NCI-H1092 (cell line): ENCODE measurements at places on chromosomes 2 and 18.

GRCh38 chr2:128950758-128951157 is 632.1 kb upstream of the HS6ST1 start:
- no peak for DNase-seq

- no peak for DNase-seq
These were observed 35.0 kb downstream of the TSN start for GRCh38 chr2:121790276-121790956.

GRCh38 chr2:183383854-183384253 is 259.6 kb downstream of the NUP35 start:
- no peak for DNase-seq

DNA sequence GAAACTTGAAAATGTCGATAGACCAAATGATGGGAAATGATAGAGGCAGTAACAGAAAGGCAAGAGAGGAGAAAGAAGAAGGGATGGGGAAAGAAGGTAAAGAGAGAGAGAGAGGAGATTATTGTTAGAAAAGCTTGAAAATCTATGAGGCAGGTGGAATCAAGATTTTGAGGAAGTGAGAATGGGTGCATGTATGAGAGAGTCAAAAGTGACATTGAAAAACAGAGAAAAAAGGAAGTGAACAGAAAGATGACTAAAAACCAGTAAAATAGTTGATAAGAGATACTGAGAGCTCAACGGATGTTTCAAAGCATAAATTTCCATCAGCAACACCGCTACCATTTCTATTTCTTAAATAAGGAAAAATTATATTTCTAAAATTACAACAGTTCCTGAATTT is 327.4 kb upstream of the CWC22 start:
- no peak for DNase-seq

DNA sequence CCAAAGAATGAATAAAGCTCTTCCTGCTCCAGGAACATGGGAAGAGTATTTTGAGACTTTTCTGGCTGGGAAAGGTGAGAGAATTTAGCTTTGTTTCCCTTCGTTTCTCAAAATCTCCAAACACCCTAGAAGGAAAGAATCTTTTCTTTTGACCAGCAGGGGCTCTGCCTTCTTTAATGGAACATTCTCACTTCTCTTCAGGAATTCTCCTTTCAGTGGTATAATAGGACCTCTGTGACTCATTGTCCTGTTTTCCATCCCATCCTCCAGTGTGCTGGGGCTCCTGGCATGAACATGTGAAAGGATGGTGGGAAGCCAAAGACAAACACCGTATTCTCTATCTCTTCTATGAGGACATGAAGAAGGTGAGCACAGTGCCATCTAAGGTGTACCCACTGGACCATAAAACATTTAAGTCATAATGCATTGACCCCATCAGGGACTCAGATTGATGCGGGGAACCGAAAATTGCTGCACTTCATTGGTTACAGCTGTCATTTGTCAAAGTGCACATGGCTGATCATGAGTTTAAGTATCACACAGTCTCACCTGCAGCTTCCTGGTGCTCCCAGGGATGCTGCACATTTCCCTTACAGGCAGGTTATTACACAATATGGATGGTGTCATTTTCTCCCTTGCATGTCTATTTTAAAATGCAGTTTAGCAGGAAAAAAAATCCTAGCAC is 5.5 kb downstream of the SULT1C4 start:
- DNase-seq: no peak

DNA sequence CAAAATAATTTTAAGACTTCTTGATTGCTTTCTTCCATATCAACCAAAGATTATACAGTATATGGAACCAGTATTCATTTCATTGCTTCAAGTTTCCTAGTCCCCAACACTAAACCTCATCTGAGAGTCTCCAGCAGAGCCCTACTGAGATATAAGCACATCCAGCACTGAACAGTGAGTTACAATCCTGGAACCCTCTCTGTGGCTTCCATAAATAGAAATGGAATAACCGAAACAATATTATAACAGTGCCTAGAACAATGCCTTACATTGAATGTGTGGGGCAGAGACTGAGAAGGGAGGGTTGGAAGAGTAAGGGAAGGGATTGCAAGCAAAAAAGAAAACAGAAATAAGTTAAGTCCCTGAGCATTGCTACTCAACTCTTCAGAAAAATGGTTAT is 18.9 kb downstream of the AAK1 start:
- DNase-seq: no peak

DNA sequence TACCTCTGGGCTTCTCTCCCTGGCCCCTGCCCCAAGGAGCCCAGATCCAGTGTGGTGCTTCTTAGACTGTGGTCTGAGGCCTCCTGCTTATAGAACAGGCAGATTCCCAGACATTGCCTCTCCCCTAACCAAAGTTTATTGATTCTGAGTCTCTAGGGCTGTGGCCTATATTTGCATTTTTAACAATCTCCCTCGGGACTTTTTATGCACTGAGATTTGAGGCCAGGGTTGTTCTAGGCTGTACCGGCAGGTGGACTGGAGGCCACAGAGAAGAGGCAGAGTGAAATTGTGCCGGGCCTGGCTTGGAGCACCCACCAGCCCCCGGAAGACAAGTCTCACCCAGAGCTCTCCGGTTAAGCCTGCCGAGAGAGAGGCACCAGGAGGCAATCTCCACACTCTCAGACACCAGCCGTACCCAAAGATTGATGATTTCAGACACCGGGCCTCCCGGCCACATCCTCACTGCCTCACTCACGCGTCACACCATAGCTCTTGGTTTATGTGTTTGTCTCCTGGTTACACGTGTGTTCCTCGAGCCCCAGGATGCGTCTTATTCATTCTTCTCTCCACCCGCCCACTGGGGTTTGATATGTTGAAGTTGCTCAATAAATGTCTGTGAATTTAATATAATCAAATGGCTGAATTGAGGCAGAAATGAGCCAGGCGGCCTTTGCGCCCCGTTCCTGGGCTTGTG is 203.7 kb downstream of the KLHL29 start:
- DNase-seq: no peak

GRCh38 chr2:181124497-181124896 is 144.1 kb downstream of the UBE2E3 start:
- no peak for DNase-seq

GRCh38 chr2:234111523-234111922 is 61.0 kb downstream of the SPP2 start:
- DNase-seq: no peak

DNA sequence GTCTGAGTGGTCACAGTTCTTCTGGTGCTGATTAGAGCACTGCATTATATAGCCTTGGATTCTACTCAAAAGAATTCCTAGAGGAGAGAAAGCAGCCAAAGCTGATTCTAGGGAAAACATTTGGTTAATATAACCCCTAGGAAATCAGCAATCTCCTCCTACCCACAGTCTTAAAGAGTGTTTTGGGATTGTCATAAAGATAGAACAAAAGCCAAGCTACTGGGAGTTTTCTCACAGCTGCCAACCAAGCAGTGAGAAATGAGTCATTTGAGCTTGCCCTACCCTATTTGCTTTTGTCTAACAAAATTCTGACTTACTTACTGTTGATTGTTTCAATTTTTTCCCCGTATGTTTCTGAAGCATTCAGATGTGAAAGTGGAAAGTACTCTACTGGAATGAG is 469.3 kb downstream of the PLCL1 start:
- no peak for DNase-seq

GRCh38 chr2:108106731-108107130 is 120.4 kb downstream of the SLC5A7 start:
- DNase-seq: no peak

DNA sequence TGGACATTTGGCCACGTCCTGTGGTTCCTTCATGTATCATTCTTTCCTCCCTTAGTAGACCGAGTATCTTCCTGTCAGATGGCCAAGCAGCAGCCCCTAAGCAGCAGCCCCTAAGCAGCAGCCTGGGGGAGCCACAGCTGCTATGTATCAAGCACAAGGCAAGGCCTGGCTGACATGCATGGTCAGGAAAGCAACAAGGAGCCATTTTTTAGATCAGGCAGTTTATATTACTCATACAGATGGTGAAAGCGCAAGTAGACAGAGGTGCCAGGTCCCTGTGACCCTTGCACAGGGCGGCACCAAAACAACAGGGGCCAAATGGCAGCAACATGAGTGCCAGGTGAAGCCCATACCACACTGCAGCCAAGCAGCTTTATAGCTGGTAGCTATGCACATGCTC is 22.1 kb downstream of the CHCHD5 start:
- no peak for DNase-seq

DNA sequence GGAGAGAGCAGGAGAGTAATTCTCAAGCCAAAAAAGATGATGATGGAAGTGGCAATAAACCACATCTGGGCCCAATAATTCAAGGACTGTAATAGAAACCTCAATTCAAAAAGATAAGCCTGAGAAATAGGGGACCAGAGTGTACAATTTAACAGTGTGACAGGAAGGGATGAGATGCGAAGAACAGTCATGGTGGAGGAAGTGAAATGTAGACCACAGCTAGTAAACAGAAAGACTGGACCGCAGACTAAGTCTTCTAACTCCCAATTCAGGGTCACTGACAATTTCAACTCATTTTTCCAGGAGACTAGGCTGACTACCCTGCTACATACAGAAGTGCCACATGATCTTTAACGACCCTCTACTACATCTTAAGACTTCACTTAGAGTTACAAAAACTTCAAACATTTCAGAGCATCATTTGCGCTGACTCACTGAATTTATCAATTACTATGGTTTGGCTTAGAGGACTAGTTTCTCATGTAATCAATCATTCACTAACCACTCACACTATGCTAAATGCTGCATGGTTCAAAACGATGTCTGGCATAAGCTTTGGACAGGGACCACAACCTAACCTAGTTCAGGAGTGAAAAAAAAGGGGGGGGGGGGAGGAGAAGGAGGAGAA is 9.0 kb downstream of the CUL3 start:
- DNase-seq: no peak

GRCh38 chr2:174656676-174657176 is 59.1 kb upstream of the WIPF1 start:
- no peak for DNase-seq

GRCh38 chr2:181738074-181738473 is 57.8 kb upstream of the NEUROD1 start:
- no peak for DNase-seq

- no peak for DNase-seq
These were observed 35.2 kb downstream of the ANXA4 start for GRCh38 chr2:69776886-69777785.

GRCh38 chr18:24593401-24593800 is 133.0 kb downstream of the HRH4 start:
- DNase-seq: no peak

DNA sequence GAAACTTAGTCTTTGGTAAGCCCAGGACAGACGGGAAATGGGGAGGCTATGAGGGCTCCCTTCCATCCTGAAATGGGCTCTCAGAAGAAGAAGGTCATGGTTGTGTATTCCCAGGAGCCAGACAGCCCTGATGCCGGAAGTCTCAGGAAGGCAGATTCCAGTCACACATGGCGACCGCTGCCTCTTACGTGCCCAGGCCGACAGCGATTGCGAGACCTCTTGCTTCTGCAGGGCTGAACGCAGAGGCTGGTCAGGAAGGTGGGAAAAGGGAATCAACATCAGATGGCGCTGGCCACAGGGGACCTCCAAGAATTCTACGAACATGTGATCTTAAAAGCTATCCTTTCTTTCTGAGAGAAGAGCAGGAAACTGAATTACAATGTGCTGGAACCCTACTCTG is 22.8 kb upstream of the SH3BP4 start:
- DNase-seq: no peak

- no peak for DNase-seq
These were observed 85.7 kb downstream of the COPS8 start for GRCh38 chr2:237171396-237171795.

DNA sequence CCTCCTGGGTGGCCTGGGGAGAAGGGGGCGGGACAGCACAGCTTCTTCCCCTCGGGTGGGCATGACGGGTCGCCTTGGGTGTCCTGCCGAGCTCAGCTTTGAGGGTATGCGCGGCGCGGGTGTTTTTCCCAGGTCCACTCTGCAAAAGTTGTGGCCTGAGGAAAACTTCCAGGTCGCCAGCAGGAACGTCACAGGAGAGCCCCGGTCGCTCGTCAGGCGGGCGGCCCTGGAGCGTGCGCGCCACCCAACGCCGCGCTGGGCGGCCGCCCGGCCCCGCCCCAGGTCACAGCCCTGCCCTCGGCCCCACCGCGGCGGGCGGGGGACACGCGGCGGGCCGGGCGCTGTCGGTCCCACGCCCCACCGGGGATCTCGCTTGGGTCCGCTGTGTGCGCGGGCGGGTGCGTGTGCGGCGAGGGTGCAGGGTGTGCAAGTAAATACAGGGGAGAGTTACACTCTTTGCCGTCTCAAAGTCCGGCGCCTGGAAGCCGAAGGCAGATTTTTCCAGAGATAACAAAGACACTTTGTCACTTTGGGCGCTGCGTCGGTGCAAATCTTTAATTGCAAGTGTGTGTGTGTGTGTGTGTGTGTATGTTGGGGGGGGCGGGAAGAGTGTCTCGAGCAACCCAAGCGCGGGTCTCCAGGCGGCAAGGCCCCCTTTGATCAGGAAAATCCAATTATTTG is 616 bp upstream of the SP5 start:
- no peak for DNase-seq
